Stimulated activated CD8-positive, alpha-beta memory T cell treated with anti-CD3 and anti-CD28 coated beads, Interleukin-15, amount 100 ng/mL, for 24 hours (primary cell): ENCODE measurements at places on chromosomes 4 and X.

DNA sequence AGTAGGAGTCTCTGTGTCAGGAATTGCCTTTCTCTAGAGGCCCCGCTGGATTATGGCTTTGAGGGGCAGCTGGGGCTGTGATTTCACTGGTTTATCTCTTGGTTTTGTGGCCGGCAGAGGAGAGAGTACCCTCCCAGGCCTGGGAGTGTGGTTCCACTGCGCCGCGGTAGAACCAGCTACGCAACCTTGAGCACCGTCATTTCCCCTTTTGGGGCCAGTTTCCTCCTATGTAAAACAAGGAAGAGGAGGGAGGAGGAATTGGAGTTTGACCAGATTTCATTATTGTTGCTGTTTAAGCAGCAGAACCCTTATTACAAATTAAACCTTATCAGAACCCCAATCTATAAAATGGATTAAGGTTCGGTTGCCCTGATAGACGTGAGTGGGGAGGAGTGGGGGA is 4.4 kb downstream of the SOX3 start:
- no peak for DNase-seq

DNA sequence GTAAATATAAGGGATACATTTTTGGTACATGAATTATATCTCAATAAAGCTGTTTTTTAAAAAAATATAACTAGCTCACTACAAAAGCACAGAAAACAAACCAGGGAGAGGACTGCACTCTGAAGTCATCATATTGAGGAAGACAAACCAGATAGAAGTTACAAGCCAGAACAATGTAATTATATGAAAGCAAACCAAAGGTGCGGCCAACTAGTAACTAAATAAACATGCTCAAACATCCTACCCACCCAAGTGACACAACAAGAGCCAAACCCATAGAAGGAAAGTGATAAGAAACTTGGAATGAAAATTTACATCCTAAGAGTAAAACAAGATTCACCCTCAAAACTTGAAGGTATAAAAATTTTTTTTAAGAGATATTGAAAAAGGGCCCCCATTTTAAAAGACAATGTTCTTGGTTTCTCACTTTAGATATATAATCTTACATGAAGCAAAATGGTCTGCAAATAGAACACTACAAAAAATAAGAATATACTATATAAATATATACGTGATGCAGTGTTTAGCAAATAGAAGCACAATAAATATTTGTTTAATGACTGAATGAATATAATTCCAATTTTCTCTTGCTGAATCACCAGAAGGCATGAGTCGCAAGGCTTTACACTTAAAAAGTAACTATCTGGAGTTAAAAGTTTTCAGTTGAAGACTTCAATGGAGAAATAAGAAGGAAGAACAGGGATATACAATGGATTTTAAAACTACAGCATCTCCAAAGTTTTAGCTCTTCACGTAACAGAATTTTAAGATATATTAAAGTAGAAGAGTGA is 4.0 kb upstream of the SH3D19 start:
- DNase-seq, result no peak

- no peak for DNase-seq
Measured at GRCh38 chrX:138191998-138192397, 519.5 kb downstream of the FGF13 start.

GRCh38 chr4:25253071-25253445 is 19.2 kb downstream of the PI4K2B start:
- DNase-seq, result no peak

DNA sequence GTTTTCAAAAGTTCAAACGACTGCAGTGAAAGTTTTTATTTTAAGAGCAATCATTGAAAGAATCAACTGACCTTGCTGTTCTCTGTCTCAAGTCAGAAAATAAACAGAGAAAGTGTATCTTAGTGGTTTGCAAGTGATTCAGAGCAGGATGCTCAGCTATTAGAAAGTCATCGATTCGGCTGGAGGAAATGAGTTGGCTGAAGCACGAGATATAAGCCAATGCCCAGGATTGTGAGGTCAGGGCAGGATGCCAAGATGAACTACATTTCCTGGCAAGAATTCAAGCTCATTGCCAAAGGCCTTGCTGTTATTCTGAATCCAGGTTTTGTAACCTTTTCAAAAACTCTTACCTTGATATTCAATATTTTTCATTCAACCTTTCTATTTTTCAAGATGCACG is 541.4 kb upstream of the BOD1L1 start:
- DNase-seq, result no peak

DNA sequence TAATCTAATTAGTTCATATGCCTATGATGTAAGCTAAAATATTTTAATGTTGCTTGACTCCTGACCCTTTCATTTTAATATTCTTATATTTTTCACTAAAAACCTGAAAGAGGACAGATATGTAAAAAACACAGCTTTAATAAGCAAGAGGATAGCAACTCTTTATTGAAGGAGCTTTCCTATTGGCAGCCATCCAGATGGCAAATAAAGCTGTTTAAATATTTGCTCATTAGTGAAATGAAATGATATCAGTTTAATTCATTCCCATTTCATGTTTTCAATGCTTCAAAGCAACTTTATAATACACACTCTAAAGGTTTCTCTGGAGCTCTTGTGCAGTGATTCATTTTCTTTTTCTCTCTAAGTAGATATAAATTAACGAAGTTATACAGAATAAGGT is 473.4 kb downstream of the PCDH7 start:
- no peak for DNase-seq

GRCh38 chrX:11890836-11891514 is 132.9 kb downstream of the MSL3 start:
- no peak for DNase-seq

GRCh38 chr4:186557486-186557885 is 2.1 kb upstream of the MTNR1A start:
- DNase-seq, result no peak
